ENCODE measurements at places on chromosomes 7 and 10.

DNA sequence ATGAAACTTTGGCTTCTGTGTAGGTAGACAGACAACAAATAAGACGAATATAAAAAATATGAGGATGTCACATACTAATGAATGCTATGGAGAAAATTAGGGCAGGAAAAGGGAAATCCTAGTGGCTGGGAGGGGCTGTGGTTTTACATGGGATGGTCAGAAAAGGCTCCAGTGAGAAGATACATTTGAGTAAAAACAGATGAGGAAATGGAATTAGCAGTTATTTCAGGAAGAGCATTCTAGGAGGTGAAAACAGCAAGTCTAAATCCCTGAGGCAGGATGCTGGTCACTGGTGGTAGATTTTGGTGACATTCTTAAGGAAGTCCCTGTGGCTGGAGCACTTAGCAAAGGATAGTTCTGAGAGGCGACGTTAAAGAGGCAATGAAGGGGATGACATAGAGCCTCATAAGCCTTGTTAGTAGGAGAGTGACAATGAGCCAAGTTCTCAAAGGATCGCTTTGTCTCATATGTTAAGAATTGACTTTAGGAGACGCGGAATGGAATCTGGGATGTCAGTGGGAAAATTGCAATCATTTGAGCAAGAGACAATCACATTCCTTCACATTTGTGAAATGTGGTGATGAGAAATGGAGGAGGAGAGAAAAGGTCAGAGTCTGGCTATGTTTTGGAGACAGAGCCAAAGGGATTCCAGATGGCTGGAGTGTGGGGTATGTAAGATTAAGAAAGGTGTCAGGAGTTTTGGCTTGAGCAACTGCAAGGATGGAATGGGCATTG lies 384.7 kb upstream of the FZD8 start:
- no peak for DNase-seq

DNA sequence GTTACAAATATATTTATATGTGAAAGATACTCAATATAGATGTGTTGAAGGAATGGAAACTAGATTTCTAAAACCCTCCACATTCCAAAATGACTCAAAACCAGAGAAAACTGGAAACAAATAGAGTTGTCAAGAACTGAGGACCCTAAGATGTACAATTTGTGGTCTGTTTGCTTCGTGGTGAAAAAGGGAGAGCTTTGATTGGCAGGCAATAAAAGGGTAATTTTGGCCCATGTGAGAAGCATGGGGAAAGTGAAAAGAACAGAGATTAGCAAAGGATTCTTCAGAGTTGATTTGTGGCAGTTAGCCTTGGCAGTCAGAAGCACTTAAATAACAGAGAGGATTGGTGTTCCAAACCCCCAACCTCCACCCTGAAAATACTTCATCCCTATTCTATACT lies 37.1 kb upstream of the DKK1 start:
- no peak for DNase-seq

GRCh38 chr7:44634187-44634838 lies 27.9 kb downstream of the OGDH start:
- no peak for DNase-seq

GRCh38 chr10:33521062-33521461 lies 186.6 kb upstream of the NRP1 start:
- DNase-seq: peak; percentile 51

GRCh38 chr7:43658718-43659548 lies 70.4 kb downstream of the COA1 start:
- DNase-seq: no peak
